ENCODE measurements at places on chromosomes 6 and 20.

DNA sequence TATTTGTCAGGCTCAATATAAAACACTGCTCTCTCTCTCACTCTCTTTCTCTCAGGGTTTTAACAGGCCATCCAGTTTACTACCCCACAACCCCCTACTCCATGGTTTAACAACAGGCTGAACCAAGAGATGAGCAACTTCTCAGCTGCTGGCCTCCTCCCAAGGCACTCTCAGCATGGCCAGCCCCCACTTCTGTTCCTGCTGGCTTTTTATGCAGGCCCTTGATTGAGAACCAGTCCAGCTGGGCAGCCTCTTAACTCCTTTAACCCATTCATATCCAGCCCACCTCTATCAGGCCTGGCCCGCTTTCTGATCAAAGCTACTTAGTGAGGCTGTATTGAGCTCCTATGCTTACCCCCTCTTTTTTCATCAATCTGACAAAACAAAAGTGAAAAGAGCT, 346.8 kb upstream of the POU3F2 start:
- DNase-seq, result no peak

GRCh38 chr6:22896696-22897095, 327.3 kb downstream of the HDGFL1 start:
- DNase-seq, result no peak

GRCh38 chr6:16649241-16649640, 112.0 kb downstream of the ATXN1 start:
- DNase-seq, result no peak

- DNase-seq, result no peak
Measured at GRCh38 chr6:107841275-107841670, 17.2 kb upstream of the SCML4 start.

GRCh38 chr20:17849901-17850683, 118.5 kb downstream of the SNX5 start:
- no peak for DNase-seq

DNA sequence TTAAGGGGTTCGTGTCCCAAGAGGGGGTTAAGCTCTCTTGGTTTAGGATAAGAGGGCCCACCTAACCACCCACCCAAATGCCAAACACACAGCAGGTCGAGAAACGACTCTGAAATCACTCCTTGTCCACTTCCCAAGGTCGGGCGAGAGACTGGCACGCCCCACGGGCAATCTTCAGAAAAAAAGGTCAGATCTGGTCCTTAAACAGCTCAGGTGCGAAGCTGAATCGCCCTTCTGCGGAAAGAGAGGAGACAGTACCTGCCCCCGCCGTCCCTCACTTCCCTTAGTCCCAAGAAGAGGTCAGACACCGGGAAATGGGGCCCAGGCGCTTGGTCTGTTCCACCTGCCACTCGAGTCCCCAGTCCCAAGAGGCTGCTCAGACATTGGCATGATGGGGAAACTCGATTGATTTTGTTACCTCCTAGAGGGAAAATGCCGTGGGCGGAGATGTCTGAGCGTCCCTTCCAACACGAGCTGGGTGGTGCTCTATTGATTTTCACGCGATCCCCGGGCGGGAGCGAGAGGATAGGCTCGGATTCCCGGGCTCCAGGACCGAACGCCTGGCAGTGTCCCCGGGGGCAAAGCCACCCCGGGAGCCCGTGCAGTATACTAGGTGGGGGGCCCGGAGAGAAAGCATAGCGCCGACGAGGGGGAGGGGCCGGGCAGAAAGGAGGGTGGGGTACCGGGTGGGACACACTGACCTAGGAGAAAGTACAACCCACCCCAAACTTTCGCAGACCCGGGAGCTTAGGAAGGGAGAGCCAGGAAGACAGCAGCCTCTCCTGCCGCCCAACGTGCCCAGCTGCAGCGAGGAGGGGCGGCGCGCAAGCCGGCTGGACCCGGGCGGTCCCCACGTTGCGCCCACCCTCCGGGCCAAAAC, 1.1 kb upstream of the SAMD5 start:
- no peak for DNase-seq

GRCh38 chr6:165987483-165988301, 180.0 kb downstream of the TBXT start:
- DNase-seq, result no peak

DNA sequence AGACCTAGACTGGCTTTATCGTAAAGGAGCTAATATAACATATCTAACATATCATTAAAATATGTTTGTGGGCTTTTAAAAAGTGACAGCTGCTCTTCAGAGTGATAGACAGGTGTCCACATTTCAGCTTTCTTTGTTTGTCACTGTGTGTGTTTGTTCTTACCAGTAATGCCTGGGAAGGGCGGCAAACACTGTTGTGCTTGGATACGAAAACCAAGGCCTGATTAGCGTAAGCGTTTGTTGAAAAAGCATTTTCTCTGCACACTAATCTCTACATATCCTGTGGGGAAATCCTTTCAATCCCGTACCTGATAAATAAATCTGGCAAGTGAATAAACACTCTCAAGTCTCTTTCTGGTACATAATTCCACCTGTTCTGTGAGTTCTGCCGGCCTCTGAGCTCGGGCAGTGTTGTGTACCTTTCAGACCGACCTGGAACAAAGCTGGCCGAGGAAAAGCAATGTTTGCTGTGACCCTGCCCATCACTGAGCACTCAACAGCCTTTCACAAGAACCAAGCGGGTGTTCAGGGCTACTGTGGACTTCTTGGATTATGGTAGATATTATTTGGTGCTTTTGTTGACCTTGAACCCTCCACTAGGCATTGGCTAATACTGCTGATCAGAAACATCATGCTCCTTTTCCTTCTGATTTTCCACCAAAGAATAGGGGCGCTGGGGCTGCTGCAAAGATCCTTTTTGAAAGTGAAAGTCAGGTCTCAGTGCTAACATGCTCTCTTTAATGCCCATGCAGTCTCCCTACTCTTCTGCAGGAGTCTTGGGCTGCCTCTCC, 100.4 kb downstream of the CD83 start:
- DNase-seq, result no peak

DNA sequence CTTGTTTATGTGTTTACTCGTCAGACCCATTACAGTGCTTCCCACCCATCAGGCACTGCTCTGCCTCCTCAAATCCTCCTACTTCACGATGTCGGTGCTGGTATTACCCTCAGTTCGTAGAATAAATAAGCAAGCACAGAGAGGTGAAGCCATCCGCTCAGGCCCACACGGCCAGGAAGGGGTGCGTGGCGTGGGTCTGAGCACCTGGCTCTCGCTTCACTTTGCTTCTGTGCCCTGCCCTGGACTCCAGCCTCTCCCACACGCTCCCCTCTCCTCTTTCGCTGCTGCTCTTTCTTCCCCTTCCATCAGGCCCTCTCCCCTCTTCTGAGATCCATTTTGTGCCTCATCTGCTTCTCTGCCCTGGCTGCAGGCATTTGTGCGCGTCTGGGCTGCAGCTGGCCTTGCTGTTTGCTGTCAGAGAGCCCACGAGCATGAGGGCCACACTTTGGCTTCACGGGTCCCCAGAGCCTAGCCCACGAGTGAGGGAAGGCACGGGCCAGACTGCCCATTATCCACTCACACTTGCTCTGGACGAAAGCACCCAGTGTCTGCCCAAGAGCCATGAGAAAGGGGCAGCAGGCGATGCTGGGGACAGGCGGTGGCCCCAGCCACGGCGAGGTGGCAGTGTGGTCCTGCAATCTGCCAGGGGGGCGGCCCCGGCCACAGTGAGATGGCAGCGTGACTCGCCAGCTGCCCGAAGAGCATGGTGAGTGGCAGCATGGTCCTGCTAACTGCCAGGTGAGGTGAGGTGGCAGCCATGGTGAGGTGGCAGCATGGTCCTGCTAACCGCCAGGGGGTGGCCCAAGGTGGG, 96.2 kb upstream of the MPC1 start:
- DNase-seq, result no peak

DNA sequence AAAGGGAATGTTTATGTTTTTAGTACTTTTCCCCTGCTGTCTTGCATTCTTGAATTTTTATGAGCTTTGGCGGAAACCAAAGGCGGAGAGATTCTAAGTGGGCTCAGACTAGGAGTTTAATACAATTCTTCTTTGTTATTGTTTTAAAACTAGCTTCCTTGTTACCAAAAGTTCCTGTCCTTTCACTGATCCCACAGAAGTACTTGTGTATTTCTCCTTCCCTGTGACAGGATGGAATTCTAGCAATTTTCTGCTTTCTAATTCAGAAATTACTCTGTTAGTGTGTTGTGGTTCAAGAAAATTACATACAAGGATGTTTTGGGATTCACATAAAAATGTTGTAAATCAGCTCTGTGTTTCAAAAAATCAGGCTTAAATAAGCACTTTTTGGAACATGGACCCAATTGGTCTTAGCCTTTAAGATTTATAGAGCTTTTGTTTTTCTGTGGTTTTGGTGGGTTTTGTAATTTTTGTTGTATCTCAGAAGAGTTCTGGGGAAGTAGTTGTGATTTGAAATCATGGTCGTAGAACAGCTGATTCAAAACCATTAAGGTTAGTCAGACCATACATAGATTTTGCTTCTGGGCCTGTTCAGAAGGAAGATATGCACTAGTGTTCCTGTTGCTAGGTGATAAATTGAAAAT, 17.6 kb upstream of the CTAGE9 start:
- no peak for DNase-seq

DNA sequence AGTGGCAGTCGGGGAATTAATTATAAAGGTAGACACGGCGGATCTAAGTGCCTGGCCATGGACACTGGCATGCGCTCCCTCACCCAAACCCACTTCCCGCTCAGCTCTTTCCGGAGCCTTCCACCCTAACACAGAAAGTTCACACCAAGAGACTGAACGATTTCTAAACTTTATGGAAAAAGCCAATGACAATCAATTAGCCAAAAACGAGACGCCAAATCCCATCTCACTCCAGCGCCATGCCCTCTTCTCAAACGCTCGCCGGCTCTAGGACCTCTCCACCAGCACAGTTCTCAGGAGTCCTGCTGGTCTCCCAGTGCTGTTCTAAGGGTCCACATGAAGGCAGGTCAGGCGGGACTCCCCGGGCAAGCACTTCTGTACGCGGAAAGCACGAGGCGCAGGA, 641 bp downstream of the SF3B5 start:
- no peak for DNase-seq

GRCh38 chr6:28880894-28881780, 42.6 kb downstream of the TRIM27 start:
- DNase-seq, result peak; percentile 76

DNA sequence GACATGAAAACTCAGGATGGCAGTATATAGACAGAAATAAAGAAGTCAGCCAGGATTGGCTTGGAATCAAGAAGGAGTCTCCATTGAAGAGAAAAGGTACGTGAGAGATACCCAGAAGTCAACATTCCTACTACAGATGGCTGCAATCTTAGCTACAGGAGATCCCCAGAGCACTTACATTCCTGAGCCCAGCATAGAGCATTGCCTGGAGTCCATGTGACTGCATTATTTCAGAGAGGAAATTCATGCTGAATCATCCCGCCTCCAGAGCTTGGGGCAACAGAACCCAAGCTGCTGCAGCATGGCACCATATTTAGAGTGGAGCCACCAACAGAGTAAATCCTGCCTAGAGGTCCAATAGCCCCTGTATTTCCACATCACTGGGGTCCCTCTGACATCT, 125.0 kb upstream of the GRIK2 start:
- no peak for DNase-seq

DNA sequence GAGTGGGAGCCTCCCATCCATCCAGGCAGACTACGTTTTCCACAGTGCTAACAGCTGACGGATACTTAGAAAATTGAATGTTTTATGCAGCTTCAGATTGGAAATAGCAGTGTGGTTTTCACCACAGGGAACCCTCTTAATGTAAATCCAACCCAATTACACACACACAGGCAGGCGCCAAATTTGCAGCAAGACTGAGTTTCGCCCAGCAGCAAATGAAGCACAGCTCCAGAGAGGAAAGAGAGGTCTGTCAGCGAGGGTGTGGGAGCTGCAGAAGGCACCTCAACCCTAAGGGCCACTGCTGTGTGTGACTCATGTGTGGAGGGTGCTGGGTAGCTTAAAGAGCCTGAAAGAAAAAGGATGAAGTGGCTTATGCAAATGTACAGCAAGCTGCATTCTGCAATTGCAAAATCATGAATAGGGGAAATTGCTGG, 365.7 kb downstream of the MAFB start:
- no peak for DNase-seq

GRCh38 chr6:10425176-10425974, 10.5 kb upstream of the TFAP2A start:
- DNase-seq, result no peak

- peak; percentile 75 for DNase-seq
Measured at GRCh38 chr20:41029150-41029901, 704 bp downstream of the TOP1 start.

DNA sequence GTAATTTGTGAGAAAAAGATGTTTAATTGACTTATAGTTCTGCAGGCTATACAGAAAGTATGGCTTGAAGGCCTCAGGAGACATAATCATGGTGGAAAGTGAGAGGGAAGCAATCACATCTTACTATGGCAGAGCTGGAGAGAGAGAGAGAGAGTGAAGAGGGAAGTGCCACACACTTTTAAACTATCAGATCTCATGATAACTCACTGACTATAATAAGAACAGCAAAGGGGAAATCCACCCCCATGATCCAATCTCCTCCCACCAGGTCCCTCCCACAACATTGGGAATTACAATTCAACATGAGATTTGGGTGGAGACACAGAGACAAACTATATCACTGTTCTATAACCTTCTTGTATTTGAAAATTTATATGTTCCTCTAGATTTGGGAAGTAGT, 117.2 kb upstream of the BMP5 start:
- no peak for DNase-seq

DNA sequence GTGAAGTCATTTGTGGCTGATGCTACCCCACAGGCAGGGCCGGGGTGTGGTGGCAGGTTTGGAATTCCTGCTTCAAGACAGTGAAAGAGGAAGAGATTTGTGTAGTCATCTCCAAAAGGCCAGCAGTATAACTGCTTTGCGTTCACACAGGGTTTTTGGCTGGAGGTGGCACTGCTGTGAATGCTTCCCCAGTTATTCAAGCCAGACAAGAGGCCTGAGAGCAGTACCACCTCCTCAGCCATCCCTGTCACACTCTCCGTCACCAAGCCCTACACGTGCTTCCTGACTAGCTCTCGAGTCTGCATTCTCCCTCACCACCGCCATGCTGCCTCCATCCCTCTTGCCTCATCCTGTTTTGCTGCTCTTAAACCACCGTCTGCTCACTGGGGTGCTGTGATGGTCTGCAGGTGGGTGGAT, 23.9 kb downstream of the ARMC2 start:
- peak; percentile 67 for DNase-seq

GRCh38 chr6:47203266-47203937, 106.3 kb downstream of the TNFRSF21 start:
- no peak for DNase-seq

GRCh38 chr6:70820778-70821177, 136.1 kb downstream of the B3GAT2 start:
- DNase-seq, result no peak

- peak; percentile 84 for DNase-seq
Measured at GRCh38 chr6:111482188-111482958, 645 bp downstream of the REV3L start.

- no peak for DNase-seq
Measured at GRCh38 chr6:70375166-70375565, 38.1 kb upstream of the FAM135A start.

- no peak for DNase-seq
Measured at GRCh38 chr6:158516098-158516497, 43.8 kb upstream of the TMEM181 start.

GRCh38 chr6:8108031-8108660, 5.8 kb upstream of the EEF1E1 start:
- no peak for DNase-seq

All from activated effector memory CD4-positive, alpha-beta T cell treated with anti-CD3 and anti-CD28 coated beads, Interleukin-2, amount 50 U/mL, for 16 hours (primary cell).